ENCODE measurements at places on chromosomes 3 and 15.
A peak's percentile ranks its signal among the peaks of the same experiment; 100 is the strongest.

DNA sequence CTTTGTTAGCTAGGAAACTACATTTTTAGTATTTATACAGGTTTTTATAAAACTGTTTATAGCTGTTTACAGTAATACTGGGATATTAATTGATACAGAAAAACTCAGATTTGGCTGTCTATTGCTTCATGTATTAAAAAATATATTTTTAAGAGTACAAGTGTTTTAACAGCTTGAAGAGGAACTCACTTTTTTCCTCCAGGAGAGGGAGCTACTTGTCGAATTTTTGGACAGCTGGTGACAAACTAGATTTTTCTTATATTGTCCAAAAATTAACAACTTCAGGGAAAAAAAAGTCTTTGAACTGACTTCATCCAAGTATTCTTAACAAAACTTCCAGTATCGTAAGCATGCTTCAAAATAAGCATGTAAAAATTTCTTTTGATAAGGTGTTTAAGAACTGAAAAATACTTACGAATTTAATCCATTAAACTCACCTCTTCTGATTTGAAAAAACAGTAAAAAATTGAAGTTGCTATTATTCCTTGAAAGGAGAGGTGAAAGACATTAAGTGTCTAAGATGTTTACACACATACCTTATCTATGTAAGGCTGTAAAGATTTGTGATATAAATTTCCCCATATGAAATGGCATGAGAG, 4.0 kb downstream of the DIPK2A start:
- DNase-seq: no peak

DNA sequence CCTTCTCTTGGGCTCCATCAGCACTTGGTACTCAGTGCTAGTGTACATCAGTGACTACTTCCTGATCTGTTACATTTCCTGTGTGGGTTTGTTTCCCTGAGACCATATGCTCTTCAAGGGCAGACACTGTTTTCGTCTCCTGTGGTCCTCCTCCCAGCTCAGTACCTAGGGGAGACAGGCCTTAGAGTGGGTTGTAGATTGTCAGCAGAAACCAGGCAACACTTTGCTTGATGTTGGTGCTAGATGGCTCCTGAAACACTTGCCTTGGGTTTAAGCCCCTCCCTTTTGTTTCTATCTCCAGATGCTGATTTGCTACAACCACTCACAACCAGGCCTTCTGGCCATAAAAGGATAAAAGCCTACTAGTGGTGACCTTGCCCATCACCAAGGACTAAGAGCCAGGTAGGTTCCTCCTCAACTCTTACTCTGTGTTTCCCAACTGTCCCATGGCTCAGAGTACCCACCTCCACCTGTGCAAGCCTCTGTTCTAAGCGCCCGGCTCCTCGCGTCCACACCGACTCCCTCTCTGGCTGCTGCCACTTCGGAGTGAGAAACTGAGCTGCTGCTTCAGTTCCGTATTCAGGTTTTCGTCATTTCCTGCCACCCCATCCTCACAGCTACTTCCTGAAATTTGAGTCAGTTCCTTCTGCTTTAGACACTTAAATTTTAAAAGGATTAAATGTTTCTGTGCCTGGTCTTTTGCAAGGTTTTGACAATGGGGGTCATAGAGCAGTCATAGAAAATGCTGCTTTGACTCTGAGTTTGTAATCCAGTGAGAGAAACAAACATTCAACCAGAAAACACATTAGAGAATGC, at the start of gene HCLS1:
HCLS1 (minus strand) TSS at position 548 of the 816 bp plus-strand sequence. CDS start 2,556 bp downstream, outside the sequence.
- peak; percentile 72 for DNase-seq

DNA sequence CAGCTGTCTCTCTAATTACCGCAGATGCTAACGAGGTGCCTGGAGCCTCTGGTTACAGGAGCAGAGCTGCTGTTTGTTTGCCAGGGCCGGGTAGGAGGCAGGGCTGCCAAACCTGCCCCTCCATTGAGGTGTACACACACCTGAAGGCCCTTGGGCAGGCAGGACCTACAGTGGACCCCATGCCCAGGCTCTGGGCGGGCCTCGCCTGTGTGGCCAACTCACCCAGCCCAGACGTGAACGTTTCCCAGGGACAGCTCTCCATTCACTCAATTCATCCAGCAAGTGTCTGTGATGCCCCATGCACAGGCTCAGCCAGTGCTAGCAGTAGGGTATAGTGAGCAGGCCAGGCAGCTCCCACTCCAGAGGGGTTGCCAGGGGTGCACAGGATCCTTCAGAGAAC, 43.7 kb downstream of the PLXNA1 start:
- DNase-seq: no peak

DNA sequence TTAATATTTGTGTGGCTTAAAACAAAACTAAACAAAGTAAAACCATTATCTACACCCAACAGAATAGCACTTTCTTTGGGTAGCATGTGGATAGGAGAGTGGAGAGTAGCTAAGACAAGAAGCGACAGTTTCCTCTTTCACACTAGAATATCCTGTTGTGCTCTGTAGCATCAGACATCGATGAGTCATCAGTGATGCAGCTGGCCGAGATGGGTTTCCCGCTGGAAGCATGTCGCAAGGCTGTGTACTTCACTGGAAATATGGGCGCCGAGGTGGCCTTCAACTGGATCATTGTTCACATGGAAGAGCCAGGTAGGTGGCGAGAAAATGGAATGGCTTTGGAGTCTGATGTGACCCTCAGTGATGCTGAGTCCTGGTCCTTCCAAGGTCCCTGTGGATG, 108.1 kb downstream of the USP13 start:
- DNase-seq: no peak

- peak; percentile 38 for DNase-seq
Observed at GRCh38 chr3:58640700-58641372, 25.7 kb downstream of the FAM3D start.

DNA sequence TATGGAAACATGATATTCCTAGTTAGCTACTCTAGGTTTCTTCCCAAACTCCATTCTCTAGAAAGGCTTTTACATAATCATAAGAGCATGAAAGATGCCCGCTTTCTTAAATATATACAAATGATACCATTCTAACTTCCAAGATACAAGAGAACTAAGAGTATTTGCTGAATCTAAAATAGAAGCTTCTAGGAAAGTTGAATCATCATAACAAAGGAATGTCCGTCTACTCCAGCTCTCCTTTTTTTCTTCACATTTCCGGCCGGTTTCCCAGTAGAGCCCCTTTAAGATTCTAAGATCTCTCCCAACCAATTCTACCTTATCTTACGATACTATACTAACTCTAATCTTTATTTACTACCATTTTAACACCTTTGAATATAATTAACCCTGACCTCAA, 60.1 kb downstream of the RAD18 start:
- no peak for DNase-seq

GRCh38 chr3:186189492-186189891, 80.6 kb upstream of the ETV5 start:
- no peak for DNase-seq

- no peak for DNase-seq
Observed at GRCh38 chr3:51610708-51611107, 60.3 kb upstream of the TEX264 start.

DNA sequence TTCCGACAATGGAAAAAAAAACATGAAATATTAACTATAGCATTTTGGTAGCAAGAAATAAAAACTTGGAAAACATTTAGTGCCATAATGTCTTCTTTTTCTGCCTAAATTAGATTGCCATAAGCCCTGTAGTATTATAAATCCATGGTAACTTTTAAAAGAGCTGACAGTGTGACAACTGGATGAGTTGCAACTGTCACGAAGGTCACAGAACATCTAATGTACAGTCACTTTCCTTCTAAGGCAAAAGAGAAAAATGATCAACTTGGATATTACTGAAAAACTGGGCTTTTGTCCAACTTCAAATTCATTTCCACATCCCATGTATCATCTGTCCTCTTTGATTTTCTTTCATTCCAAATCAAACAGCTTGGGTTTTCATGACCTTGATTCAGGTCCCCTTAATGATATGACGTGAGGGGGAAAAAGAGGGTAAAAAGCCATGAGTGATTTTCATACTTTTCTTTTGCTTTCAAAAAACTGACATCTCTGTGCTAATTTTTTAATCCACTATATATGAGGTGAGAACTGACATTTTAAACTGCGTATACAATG, 602 bp downstream of the CPB1 start:
- DNase-seq: no peak

- no peak for DNase-seq
Observed at GRCh38 chr15:75152382-75153079, 49.2 kb upstream of the C15orf39 start.

DNA sequence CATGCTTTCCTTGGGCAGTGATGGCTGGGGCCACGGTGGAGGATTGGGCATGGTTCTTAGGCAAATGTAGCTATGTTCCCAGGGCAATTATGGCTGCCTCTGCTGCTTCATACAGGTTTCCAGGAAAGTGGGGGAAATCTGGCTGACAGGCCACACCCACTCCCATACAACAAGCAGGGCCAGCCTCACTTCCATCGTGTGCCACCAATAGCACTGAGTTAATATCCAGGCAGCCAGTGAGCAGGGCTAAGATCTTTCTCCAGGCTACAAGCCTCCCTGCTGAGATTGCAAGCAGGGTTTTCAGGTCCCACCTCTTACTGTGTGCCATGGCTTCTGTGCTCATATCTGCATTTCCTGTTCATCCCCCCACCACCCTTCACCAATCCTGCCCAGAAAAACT, 1291.9 kb downstream of the SI start:
- DNase-seq: no peak

- no peak for DNase-seq
Observed at GRCh38 chr3:156017352-156018030, 102.9 kb upstream of the KCNAB1 start.

DNA sequence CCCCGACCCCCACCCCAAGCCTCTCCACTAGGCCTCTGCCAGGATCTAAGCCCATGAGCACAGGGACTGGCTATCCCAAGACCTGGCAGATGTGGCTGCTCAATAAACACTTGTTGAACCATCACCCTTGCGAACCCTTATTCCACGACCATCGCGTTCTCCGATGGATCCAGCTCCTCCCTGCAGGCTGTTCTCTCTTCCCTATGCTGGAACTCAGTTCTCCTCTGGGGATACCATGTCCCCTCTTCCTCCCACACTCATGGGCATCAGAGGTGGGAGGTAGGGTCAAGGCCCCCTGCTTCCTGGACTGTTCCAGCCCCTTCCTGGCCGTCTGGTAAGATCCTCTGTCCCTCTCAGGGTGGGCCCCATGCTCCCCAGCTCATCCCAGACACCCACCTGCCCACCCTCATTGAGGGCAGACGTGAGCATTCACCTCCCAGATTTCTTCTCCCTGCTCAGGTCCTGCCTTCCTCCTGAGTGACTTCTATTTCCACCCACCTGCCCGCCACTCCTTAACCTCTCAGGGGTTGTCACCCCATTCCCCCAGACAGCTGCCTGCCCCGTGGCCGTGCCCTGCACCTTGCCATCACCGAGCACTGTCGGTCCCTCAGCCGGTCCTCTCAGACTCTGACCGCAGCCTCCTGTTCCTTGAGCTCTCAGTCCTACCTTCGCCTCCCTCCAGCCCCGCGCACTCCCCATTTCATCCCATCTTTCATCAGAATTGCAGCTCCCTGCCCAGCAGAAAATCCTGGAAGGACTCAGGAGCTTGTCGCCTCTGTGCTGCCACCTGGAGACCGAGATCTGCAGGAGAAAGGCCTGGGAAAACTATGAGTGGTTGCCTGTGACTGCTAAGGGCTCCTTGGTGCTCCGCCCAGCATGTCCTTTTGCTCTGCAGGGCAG, 42.0 kb downstream of the PML start:
- no peak for DNase-seq

DNA sequence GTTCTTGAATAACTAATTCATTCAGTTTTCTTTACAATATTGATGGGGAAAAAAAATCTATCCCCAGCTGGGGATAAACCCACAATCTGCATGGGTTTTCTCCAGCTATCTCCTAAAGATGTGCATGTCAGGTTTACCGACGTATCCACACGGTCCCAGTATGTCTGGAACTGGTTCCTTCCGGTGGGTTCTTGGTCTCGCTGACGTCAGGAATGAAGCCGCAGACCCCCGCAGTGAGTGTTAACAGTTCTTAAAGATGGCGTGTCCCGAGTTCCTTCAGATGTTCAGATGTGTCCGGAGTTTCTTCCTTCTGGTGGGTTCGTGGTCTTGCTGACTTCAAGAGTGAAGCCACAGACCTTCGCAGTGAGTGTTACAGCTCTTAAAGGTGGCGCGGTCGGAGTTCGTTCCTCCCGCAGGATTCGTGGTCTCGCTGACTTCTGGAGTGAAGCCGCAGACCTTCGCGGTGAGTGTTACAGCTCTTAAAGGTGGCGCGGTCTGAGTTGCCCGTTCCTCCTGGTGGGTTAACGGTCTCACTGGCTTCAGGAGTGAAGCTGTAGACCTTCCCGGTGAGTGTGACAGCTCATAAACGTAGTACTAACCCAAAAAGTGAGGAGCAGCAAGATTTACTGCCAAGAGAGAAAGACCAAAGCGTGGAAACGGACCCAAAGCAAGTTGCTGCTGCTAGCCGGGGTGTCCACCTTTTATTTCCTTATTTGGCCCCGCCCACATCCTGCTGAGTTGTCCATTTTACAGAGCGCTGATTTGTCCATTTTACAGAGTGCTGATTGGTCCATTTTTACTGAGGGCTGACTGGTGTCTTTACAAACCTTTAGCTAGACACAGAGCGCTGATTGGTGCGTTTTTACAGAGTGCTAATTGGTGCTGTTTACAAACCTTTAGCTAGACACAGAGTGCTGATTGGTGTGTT, 195.1 kb upstream of the NR2F2 start:
- no peak for DNase-seq

DNA sequence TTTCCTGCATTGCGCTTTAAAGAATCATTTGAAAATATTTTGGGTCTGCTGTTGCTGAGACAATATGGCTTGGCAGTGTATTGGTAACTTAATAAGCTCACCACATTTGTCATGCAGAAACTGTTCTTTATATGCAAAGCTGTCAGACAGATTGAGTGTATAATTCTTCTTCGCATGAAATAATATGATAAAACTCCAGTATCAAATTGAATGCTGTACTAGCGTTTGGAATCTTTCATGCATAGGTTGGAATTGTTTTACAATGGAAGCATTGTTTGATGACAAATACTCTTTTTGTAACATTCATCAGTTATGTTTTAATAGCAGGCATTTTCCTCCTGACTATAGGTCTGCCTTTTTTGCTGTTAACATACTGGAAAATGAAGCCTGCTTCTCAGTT, 53.8 kb downstream of the RBMS3 start:
- no peak for DNase-seq

DNA sequence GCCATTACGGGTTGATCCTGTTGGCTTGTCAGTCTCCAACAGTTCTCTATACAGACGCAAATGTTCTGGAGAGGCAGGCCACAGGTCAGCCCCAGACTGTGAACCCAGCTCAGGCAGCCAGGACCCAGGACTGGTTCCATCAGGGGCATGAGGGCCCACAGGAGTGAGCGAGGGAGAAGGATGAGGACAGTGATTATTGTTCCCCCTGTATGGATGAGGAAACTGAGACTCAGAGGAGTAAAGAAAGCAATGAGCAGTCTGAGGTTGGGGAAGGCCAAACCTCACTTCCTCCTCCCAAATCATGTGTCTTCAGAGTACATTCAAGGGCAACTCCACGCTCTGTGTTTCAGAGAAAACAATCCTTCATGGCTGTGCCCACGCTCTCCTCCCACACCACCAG, 121.9 kb downstream of the RPLP1 start:
- DNase-seq: no peak

DNA sequence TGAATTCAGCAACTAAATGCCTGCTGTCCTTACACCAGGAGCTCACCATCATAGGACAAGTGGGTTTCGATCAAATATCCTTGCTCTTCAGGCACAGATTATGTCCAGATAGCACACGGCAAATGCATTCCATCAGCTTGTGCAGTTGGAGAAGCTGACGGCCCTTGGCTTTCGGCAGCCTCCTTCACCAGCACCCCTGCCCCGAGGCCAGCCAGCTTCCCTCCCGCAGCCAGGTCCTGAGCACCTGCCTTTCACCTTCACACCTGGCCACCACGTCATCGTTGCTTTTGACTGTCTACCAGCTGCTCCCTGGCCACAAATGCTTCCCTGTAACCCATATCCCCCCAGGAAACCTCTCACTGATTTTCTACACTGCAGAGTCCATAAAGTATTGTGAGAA, 355.5 kb downstream of the OCA2 start:
- DNase-seq: no peak
